Activated naive CD4-positive, alpha-beta T cell (primary cell): ENCODE measurements at places on chromosomes 11 and 22.

DNA sequence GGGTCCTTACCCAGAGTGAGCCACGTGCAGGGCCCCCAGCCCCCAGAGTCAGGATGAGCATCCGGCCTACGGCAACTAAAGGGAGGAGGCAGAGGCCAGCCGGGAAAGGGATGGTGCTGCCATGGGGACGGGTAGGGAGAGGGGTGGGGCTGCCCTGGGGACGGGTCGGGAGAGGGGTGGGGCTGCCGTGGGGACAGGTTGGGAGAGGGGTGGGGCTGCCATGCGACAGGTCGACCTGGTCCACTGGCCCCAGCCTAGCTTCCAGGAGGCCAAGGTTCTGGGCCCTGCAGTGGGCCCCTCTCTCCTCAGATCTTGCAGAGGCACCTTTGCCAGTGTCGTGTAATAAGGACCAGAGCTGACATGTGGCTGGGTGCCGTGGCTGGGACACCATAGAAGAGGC lies 187.7 kb downstream of the BRD1 start:
- DNase-seq: no peak

- DNase-seq: no peak
Observed at GRCh38 chr22:17117890-17118289, 3.3 kb downstream of the TMEM121B start.

DNA sequence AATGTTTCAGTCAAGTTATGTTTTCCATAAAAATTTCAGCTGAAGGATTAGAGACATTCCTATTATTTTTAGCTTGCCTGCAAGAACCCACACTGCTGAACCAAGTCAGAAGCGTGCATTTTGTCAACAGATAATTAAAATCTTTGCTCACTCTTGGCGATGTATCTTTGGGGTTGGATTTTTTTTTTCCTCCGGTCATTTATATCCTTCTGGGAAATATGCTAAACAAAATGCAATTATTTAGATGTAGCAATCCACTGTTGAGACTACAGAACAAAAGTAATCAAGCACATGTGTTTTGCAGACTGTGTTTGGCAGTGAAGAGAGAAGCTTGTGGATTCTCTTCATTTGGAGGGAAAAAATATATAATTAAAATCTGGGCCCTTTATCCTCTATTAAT lies 15.3 kb upstream of the NELL1 start:
- DNase-seq: no peak

GRCh38 chr11:10333490-10333889 lies 28.6 kb downstream of the ADM start:
- no peak for DNase-seq

DNA sequence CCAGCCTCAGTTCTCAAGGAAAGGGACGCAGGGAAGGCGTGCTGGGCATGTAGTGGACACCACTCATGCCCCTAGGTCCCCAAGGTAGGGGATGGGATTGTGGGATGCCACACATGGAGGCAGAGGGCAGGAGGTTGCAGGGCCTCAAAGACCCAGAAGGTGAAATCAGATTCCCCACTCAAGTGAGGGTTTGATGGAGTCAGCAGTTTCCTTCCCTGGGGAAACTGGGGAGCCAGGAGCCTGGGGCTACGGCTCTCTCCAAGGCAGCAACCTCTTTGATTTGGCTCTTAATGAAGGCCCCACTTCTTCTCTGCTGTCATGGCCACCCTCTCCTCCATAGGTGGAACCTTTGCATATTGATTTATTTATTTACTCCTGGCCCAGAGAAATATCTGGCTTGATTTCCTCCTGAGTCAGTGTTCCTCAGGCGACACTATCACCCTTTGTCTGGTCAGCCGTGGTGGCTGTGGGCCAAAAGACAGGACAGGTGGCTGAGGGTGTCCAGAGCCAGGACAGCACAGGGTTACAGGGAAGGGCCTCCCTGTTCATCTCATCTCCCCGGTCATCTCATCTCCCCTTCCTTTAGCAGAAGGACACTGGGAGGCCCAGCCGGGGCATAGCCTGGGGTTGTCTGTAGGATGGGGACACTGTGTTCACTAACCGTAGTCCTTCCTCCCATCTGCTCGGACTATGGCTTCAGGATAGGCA lies 9.6 kb downstream of the GNAZ start:
- no peak for DNase-seq

- no peak for DNase-seq
Observed at GRCh38 chr22:17700778-17701177, 62.2 kb downstream of the BCL2L13 start.

DNA sequence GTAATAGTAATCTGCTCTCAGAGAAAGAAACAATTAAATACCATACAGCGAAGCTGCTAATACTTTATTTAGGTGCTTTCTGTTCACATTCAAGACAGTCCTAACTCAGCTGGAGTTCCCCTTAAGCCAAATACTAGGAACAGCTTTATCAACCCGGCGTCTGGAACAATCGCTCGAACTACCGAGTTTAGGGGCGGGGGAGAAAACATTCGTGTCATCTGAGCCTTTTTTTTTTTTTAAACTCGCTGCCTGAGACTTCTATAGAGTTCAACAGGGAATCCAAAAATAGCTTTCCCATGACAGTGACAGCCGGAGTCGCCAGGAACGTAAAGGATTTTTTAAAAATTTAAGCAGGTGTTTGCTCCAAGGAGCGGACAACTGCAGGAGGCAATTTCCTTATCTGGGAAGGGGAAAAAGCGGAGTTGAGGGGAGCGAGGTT lies 852 bp downstream of the TRAF6 start:
- DNase-seq: no peak

GRCh38 chr11:107041088-107041444 lies 22.8 kb upstream of the GUCY1A2 start:
- no peak for DNase-seq

GRCh38 chr11:91263496-91264365 lies 960.9 kb upstream of the FAT3 start:
- no peak for DNase-seq

DNA sequence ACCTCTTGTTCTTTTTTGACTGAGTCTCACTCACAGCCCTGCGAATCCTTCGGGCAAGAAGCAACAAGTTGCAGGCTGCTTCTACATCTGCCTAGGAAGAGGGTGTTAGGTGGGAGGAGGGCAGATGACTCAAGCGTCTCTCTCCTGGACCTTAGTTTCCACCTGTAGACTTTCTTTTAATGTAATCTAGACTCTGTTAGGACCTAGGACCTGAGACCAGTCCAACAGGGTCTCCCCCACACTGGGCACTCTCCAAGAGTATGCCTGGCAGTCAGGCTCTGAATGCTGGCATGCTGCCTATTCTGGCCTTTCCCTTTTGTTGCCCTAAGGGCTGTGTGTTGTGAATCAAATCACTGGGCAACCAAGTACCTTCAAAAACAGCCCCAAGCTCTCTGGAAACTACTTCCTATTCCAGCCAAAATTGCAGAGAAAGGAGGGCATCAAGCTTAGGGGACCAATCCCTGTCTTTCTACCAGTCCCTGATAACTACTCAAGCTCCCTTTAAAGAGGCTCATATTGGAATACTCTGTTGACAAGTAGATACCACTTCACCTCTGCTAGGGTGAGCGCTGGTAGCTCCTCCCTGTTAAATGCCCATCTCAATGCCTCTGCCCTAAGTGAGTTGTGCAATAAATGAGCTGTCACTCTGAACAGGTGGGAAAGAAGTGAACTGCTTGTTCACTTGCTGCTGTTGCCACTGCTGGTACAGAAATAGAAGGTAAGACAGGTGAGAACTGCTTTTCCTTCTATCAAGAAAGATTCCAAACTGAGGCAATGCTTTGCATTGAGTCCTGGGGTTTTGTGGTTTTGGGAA lies at the start of gene BBOX1:
BBOX1 (plus strand) TSS at position 514 of the 814 bp plus-strand sequence. CDS start 14,616 bp downstream, outside the sequence.
- DNase-seq: no peak

DNA sequence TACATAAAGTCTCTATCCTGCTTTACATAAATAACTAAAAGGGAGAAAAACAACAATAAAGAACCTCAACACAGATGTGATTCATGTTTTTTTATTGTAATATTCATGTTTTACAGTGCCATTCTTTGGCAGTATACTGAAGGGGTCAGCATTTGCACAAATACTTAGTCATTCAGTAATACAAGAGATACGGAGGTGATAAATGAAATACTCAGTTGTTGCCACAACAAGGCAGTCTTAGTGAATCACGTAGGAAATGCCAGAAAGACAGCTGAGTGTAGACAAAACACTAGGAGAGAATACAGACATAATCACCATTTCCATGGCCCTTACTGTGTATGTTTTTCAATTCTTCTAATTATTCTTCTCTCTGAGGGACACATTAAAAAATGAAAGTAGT lies 910.4 kb downstream of the METTL15 start:
- DNase-seq: no peak

DNA sequence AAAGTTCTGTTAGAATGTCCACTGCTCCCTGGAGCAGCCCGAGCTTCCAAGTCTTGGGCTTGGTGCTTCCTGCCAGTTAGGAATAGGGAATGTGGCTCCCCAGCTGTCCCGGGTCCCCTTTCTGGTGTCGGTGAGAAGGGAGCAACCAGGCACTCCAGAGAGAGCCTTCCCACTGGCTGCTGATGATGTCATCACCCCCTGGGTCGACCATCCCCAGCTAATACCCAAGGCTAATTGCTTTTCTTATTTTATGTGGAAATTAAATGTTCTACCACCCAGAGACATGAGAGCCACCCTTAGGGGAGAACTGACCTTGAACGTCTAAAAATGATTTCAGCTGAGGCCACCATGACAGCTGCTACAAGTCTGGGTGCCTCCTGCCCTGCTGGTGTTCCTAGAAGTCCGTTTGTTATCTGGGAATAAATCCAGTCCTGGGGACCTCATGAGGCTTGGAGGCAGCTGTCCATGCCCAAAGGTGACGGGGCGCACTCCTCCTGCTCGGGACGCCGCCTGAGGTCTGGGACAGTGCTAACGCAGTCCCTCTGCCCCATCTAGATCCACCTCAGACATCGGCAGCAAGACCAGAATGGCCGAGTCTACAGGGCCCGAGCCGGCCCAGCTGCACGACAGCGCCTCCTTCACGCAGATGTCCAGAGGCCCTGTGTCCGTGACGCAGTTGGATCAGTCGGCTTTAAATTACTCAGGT lies 42.3 kb downstream of the C11orf91 start:
- DNase-seq: no peak
